ENCODE measurements at places on chromosomes 4 and X.

- DNase-seq, result no peak
These were observed 512 bp upstream of the ANTXR2 start for GRCh38 chr4:80073473-80074008.

- DNase-seq, result no peak
These were observed 192.0 kb downstream of the SMIM20 start for GRCh38 chr4:26105815-26106699.

DNA sequence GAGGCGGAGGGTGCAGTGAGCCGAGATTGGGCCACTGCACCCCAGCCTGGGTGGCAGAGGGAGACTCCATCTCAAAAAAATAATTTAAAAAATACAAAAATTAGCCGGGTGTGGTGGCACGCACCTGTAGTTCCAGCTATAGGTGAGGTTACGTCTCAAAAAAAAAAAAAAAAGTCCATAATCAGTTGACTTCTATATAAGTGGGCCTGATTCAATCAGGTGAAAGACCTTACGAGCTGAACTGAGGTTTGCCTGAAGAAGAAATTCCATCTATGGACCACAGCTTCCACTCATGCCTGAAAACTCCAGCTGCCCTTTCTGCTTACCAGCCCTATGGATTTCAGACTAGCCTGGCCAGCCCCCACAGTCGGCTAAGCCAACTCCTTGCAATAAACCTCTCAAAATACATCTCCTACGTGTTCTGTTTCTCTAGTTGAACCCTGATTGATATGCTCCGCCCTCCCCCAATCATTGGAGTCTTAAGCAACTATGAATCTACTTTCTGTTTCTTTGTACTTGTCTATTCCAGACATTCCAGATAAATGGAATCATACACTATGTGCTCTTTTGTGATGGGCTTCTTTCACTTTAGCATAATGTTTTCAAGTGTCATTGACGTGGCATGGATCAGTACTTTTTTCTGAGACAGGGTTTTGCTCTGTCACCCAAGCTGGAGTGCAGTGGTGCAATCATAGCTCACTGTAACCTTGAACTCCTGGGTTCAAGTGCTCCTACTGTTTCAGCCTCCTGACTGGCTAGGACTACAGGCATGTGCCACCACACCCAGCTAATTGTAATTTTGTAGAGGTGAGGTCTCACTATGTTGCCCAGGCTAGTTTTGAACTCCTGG lies 36.6 kb downstream of the SAT1 start:
- DNase-seq, result no peak

- DNase-seq, result no peak
These were observed 136.0 kb downstream of the UGT8 start for GRCh38 chr4:114734594-114734993.

DNA sequence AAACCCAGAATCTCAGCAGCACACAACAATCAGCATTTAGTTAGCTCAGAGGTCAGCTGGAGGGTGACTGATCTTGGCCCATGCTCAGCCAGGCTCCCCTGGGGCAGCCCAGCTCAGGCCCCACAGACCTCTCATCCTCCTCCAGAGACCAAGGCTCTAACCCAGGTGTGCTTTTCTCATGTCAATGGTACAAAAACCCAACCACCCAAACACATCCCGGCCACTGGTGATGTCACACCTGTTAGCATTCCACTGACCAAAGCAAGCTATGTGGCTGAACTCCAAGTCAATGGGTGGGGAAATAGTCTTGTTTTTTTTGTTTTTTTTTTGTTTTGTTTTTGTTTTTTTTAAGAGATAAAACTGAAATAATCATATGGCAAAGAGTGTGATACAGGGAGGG lies 77.5 kb downstream of the CYTL1 start:
- no peak for DNase-seq

- DNase-seq, result no peak
These were observed 51.0 kb downstream of the ADGRL3 start for GRCh38 chr4:61251129-61251528.

GRCh38 chr4:43766648-43767047 lies 682.0 kb downstream of the KCTD8 start:
- no peak for DNase-seq

- DNase-seq, result peak; percentile 94
These were observed 152.6 kb downstream of the GASK1B start for GRCh38 chr4:158020176-158020575.

DNA sequence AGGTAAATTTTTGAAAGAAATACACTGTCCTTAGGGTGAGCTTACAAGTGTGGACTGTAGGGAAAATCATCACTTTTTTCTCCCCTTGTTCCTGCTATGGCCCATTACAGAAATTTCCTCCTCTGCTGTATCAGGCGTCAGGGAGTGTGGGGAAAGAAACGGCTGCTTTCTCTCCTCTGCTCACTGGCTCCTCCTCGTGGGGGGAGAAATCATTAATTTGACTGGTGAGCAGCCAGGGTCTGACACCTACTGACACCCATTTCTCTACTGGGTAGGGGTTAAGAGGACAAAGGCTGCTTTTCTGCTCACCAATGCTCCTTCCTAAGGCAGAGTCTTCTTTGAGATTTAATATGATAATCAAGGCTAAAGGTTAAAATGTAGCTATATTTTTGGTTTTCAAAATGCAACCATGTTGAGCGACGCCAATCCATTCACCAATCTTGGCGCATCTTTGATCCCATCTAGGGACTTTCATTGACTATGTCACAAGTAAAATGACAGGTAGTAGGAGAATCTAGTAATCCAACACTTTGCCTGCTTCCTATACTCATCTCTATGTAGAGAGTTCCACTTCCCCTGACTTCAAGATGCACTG lies 25.1 kb downstream of the SETD7 start:
- DNase-seq, result peak; percentile 76

DNA sequence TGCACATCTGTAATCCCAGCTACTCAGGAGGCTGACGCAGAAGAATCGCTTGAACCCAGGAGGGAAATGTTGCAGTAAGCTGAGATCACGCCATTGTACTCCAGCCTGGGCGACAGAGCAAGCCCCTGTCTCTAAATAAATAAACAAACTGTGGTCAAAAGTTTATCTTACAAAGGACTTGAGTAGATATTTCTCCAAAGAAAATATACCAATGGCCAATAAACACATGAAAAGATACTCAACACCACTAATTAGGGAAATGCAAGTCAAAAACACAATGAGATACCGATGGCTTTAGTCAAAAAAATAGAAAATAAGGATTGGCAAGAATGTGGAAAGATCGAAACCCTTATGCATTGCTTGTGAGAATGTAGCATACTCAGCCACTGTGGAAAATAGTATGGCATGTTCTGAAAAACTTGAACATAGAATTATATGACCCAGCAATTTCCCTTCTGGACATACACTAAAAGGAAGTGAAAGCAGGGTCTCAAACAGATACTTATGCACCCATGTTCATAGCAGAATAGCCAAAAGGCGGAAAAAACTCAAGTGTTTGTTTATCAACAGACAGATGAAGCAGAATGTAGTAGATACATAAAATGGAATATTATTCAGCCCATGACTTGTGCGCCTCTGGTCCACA lies 2.0 kb upstream of the CFAP97 start:
- DNase-seq, result no peak

DNA sequence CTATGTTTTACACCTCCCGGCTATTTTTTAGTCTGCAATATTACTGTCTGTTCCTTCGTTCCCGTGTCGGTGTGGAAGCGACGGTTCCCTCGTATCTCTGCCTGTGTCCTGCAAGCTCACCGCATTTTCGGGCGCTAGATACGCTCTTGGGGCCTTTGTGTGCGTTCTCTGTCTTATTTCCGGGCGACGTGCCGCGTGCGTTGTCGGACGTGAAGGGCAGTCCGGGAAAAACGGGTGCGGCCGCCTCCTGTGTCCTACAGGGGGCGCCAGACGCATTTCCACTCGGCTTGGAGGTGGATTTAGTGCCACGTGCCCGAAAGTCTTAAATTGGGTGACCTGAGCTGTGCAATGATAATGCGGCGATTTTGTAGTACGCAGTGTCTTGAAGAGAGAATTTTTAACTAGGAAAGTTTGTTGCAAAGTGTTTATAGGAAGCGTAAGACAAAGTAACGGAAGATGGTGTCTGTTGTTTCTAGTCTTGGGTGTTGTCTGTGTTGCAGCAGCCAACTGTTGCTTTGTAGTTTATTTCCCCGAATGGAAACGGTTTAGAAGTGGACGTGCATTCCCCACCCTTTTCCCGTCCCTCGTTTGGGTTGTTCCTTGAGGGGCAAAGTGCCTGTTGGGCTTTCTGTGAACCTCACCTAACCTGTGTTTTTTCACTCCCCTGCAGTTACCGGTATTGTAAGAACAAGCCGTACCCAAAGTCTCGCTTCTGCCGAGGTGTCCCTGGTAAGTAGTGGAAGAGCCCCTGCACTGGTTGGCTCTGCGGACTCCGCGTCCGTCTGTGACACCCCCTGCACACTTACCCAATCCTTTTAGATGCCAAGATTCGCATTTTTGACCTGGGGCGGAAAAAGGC lies 720 bp downstream of the RPL10 start:
- DNase-seq, result peak; percentile 85

DNA sequence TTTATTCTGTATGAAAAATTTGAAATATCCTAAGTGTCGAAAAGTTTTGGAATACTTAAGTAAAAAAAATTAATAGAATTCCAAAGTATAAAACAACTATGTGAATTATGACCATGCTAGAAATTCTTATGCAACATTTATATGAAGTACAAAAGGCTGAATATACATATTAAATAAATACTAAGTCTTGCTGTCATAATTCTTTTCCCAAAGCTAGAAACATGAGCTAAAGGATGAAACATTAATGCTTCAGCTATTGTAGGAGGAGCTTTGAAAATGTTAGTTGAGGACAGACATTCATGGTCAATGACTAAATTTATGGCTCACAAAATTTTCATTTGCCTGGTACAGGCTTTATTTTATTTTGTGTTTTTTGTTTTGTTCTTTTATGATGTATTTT lies 207.3 kb downstream of the GABRB1 start:
- no peak for DNase-seq

- DNase-seq, result no peak
These were observed 30.2 kb downstream of the TRO start for GRCh38 chrX:54950730-54951375.
